ENCODE measurements at places on chromosomes 7 and 10.

DNA sequence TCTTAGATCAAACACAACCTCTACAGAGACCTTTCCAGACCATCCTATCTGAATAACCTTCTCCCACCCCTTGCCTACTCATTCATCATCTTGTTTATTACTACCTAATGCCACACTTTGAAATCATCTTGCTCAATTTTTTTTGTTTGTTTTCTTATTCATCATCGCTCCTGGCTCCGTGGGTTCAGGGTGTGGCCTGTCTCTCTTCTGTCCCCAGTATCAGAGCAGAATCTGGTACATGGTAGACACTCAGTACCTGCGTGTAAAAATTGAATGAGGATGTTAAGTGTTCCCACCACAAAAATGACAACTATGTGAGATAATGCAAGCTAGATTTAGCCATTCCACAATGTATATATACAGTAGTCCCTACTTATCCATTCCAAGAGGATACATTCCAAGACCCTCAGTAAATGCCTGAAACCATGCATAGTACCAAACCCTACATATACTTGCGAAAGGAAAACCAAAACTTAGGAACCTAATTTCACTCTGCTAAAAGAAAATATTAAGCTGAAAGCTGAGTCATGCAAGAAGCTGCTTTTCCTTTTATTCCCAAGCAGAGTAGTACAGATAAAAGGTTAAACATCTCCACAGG lies 72.1 kb upstream of the SEC61G start:
- DNase-seq: no peak

DNA sequence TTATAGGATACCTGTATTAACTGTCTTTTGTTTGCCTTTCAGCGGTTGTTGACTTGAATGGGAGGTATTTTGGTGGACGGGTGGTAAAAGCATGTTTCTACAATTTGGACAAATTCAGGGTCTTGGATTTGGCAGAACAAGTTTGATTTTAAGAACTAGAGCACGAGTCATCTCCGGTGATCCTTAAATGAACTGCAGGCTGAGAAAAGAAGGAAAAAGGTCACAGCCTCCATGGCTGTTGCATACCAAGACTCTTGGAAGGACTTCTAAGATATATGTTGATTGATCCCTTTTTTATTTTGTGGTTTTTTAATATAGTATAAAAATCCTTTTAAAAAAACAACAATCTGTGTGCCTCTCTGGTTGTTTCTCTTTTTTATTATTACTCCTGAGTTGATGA lies 26.6 kb downstream of the RBM17 start:
- no peak for DNase-seq

GRCh38 chr7:69773535-69774225 lies 175.4 kb downstream of the AUTS2 start:
- DNase-seq: no peak

DNA sequence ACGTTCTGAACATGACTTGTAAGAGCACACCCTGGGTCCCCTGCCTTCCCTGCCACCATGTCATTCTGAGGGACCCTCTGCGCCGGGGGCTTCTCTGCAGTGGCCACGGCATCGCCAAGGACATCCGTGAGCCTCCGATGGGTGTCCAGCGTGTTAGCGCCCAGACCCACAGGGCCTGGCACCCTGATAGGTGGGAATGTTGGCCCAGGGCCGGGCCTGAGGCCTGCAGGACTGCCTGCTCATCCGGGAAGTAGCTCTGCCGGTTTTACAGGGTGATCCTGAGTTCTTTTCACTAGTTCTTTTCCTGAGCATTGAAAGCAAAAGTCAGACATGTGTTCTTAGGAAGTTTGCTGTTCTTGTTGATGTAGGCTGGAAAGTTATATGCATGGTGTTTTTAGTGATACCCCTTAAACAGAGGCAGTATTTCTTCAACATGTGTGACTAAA lies 54.5 kb downstream of the WDR37 start:
- no peak for DNase-seq

DNA sequence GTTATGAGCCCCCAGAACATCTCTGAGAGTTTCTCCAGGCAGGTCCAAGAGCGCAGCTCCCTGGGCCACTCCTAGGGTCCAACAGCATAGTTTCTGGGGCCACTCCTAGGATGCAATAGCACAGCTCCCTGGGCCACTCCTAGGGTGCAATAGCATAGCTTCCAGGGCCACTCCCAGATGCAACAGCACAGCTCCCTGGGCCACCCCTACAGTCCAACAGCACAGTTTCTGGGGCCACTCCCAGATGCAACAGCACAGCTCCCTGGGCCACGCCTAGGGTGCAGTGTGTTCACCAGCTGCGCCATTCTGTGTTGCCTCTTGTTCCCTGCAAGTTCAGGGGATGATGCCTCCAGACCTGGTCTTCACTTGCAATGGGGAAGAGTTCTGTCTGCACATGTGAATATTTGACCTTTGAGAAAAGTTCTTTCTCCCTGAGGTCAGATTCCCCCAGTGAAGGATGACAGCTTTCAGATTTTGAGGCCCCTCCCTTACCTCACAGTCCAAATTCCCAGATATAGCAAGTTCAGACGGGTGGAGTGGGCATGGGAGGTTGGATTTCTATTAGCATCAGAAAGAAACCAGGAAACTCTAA lies 43.0 kb upstream of the LEP start:
- no peak for DNase-seq

GRCh38 chr10:125089469-125089868 lies 70.9 kb downstream of the CTBP2 start:
- DNase-seq: no peak

DNA sequence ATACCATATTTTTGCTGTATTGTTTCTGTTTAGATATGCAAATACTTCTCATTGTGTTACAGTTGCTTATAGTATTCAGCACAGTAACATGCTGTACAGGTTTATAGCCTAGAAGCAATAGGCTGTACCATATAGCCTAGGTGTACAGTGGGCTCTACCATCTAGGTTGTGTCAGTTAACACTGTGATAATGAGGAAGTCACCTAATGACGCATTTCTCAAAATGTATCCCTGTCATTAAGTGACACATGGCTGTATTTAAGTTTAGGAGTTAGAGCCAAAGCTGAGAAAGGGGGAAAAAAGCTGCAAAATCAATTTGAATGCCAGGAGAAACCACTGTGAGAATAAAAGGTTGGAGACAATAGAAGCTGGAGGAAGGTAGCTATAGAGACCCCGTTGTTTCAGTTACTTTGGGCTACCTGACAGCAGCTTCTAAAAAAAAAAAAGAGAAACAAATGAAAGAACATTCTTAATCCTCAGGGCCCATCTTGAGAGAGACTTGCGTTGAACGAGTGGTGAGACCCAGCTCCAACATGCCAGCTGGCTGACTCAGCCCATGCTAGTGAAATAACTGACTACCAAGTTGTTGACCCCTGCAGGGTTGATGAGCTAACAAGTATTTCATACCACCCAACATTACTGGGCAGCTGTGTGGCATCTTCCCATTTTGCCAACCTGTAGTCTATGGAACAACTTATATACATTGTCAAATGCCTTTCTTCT lies 8.7 kb downstream of the STARD3NL start:
- DNase-seq: no peak

GRCh38 chr7:33841705-33842129 lies 63.6 kb upstream of the BMPER start:
- no peak for DNase-seq

DNA sequence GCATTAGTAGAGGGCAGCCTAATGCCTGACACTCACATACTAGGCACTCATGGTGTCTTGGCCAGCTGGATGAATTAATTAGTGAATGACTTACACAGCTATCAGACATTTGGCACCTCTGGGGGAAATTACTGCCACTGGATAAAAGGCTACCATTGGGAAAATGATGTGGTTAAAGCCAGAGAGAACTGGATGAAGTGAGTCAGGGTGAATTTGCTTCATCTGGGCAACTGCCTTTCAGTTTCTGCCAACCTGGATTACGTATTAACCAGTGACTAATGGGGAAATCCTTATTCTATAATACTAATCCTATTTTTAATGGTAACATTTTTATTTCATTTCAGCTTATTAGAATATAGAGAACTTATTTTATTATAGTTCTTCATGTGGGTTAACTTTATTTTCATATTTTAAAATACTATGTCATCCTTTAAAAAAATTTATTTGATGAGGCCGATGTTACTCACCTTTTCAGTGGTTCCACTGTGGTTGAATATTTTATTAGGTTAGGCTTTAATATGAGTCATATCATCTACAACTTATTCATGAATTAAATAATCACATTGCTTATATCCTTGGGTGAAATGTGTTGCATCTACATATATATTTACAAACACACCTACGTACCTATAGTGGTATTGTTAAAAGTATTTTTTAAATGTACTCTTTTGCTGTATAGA lies 85.6 kb upstream of the CAPZA2 start:
- DNase-seq: peak; percentile 5

DNA sequence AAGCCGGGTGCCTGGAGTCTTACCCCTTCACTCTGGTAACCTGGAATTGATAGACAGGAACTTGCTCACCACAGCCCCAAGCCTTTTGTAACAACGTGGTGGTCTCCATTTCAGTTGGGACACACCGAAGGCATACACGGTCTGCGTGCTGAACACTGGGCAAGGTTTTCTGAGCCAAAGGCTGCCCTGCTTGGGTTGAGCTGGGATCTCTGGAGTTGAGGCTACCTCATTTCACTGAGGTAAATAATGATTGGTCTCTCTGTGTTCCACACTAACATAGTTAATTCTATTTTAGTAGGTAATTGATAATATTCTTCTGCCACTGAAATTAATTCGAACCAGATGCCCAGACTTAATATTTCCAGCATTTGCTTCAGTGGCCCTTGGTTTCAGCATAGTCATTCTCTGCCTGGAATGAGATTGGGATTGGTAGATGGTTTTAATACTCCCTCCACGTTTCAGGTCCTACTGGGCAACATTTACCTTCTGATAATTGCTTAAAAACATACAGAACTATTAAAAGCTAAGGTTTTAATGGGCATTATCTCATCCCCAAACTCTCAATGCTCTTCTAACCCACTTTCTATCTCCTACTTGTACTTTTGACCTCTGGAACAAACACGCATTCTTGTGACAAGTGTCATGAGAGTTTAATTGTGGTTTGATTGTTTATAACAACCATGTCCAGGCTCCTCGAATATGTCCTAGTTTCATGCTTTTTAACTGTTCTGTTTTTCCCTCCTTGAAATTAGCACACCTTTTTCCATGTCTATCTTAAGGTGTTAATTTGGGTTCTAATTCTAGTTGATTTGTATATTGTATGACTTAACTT lies 202.3 kb upstream of the KLF6 start:
- no peak for DNase-seq

- no peak for DNase-seq
Observed at GRCh38 chr10:1475098-1475591, 262.2 kb downstream of the ADARB2 start.

GRCh38 chr7:25095516-25096345 lies 29.3 kb downstream of the CYCS start:
- no peak for DNase-seq

- no peak for DNase-seq
Observed at GRCh38 chr10:101229266-101230182, at the start of gene LBX1. Gene LBX1 (minus strand): TSS chr10:101229463. CDS start chr10:101228815, 648 bp downstream.

GRCh38 chr10:46037107-46037825 lies 6.8 kb upstream of the NCOA4 start:
- DNase-seq: no peak

DNA sequence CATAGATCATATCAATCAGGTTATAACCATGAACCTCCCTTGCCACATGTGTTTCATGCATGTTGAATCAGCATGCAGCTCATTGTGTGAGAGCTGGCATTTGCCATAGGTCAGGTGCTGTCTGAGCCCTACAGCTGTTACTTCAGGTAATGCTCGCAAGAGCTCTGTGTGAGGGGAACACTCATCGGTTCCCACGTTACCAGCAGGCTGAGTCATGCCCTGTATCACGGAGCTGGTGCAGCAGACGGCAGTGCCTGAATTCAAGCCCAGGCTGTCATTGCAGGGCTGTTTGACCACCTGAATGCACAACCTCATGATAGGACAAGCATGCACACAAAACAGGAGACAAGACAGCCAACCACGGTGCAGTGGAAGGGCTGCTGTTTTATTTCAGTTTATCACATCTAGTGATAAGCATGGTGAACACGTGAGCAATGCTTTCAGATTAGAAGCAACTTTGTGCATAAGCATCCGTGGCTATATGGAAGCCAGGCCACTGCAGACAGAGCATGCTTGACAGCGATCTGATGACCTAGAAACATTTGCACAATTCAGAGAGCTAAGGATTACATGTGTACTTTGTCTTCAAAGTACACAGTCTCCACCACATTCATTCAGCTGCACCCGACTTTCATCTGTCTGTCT lies 56.4 kb upstream of the PFKP start:
- no peak for DNase-seq

- no peak for DNase-seq
Observed at GRCh38 chr10:45602082-45602730, 70.4 kb downstream of the ZFAND4 start.

DNA sequence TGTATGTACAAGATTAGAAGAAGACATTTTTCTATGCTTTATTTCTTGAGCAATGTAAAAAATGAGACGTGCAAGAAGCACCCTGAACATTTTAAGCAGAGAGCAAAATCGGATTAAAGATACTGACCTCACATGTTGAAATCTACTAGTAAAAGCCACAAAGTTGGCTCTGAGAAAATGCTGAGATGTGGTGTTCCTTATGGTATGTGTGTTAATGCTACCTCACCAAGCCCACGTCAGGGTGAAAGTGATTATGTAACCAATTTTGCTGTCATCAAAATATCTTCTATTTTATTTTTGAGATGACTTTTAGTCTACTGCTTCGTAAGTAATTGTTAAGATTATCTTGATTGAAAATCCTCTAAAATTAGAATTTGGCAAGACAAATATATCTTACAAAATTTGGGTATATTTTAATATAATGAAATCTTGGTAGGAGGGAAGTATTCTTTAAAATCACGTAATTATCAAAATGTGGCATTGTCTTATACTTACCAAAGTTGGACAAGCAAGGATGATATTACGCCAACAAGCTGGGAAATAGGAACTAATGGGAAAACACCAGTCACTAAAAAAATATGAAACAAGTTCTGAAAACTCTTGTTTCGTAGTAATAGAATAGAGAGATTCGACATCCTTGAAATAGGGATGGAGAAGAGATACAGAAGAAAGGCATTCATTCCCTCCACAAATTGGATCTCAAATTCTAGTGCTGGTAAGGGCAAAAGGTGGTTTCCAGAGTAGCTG lies 5.8 kb downstream of the ADO start:
- no peak for DNase-seq

- DNase-seq: no peak
Observed at GRCh38 chr10:132776186-132776585, 9.8 kb downstream of the NKX6-2 start.

DNA sequence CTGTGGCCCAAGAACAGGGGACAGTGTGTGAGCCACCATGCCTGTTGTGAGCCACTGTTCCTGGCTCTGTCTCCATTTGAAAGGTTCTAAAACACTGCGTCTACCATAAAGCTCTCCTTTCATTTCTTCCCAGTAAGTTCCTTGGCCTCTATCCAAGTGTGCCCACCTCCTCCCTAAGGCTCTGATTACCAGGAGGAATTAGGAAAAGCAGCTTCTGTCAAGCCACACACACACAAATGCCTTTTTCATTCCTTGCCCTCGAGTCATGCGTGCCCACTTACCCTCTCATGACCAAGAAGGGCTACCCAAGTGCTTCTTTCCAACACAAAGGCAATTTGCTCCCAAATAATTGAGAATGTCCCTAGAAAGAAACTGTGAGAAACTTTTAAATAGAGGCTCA lies 70.8 kb upstream of the PARD3 start:
- no peak for DNase-seq

GRCh38 chr10:124558339-124559321 lies 97.0 kb downstream of the LHPP start:
- DNase-seq: no peak

- no peak for DNase-seq
Observed at GRCh38 chr10:64773357-64773756, 1252.2 kb downstream of the REEP3 start.

- peak; percentile 62 for DNase-seq
Observed at GRCh38 chr7:150405584-150406311, 26.6 kb downstream of the ZNF775 start.

GRCh38 chr7:131341690-131342089 lies 14.0 kb downstream of the MKLN1 start:
- DNase-seq: no peak

Measured in activated CD8-positive, alpha-beta T cell treated with anti-CD3 and anti-CD28 coated beads for 36 hours (primary cell).